Transverse colon (tissue), 4 donors: ENCODE measurements at places on chromosomes 1 and 21.

DNA sequence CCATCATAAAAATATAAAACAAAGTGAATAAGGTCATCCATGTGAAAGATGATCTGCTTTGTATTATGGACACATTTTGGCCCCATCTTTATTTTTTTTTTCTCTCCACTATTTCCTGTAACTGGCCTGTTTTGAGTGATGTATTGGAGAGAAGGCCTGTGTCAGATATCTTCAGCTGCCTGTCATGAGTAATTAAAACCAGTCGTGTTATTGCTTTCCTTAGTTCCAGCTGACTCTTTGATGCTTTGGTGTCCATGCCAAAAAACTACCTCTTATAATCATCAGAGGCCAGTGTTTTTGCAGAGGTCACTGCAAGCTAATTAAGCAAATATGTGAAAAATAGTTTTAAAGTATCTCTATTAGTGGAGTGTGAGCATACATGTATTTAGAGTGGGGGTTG, 29.7 kb downstream of the NTMT2 start:
- no peak for DNase-seq

GRCh38 chr1:12251442-12251841, 21.6 kb downstream of the VPS13D start:
- DNase-seq: no peak

GRCh38 chr21:33561373-33561772, 18.5 kb downstream of the SON start:
- no peak for DNase-seq

GRCh38 chr1:6464915-6465314, 1.1 kb downstream of the TNFRSF25 start:
- no peak for DNase-seq

DNA sequence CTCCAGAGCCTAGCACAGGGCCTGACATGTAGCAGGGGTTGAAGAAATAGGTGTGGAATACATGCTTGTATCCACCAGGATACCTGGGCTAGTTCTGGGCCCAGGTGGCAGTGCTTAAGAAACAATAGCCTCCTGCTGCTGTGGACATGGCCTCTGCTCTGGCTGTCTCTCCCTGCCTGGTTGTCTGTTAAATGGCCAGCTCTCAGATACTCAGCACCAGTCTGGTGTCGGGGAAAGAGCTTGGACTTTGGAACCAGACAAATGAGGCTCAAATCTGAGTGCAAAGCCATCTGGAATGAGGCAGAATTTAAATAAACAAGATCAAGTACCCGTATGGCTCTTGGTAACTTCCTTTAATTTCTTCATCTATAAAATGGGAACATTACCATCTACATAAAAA, 31.5 kb downstream of the SESN2 start:
- DNase-seq: peak; percentile 54

DNA sequence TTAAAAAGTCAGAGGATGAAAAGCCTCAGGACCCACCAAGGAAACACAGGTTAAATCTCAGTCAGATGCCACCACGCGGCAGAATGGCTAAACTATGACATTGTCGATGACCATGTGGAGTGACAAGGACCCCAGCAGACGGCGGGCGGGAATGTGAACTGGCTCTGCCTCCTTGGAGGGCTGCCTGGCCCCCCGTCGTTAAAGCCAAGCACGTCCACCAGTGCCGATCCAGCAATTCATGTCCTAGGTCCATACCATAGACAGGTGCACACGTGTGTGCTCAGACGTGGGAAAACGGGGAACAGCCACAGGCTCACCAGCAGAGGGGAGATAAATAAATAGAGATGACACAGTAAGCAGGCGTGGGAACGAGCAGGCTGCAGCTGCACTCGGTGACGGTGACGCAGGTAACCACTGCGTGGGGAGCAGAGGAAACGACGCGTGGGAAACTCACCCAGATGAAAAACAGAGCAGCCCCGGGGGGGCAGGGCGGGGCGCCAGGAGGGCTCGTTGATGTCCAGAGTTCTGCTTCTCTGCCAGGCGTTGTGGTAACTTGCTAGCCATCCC, 28.3 kb upstream of the PCBP3 start:
- peak; percentile 69 for DNase-seq
